Smooth muscle cell of the coronary artery (primary cell): ENCODE measurements at places on chromosomes 7 and 10. TPM values are rescaled to one million over a fixed set of nuclear protein-coding genes. Genes with fewer than 3 reads are reported as not detected.

The ITGA8 gene
- total RNA-seq, result 1.5 and 17.6 TPM in 2 replicates

The RNF148 gene
- 0.45 and 0.82 TPM in 2 replicates for total RNA-seq

The OPN4 gene
- not detected in 2 replicates for total RNA-seq

The AQP1 gene
- 22.2 and 62.1 TPM in 2 replicates for total RNA-seq

The ARHGEF35 gene
- 2.0 and 6.1 TPM in 2 replicates for total RNA-seq

The LIPM gene
- not detected in 2 replicates for total RNA-seq

The GRK5 gene
- 15.8 and 21.1 TPM in 2 replicates for total RNA-seq

The STOX1 gene
- under 0.01 and 0.12 TPM in 2 replicates for total RNA-seq

The ACSL5 gene
- total RNA-seq, result 0.30 and 3.7 TPM in 2 replicates

The CYP3A7 gene
- total RNA-seq, result 0.23 TPM in 1 of 2 replicates, not detected in the other

The LDB3 gene
- 0.08 TPM in 1 of 2 replicates, not detected in the other for total RNA-seq

The DNA2 gene
- 4.0 and 4.4 TPM in 2 replicates for total RNA-seq

The LRIT1 gene
- total RNA-seq, result not detected in 2 replicates

The SLC29A3 gene
- total RNA-seq, result 0.75 and 2.7 TPM in 2 replicates

The SLC13A1 gene
- total RNA-seq, result not detected in 2 replicates

The BRAT1 gene
- total RNA-seq, result 9.7 and 16.8 TPM in 2 replicates

The PHYH gene
- total RNA-seq, result 16.0 and 16.7 TPM in 2 replicates

The WNT2 gene
- 0.08 and 1.6 TPM in 2 replicates for total RNA-seq

The OPALIN gene
- total RNA-seq, result not detected in 2 replicates

The ZNF853 gene
- total RNA-seq, result 0.59 and 5.5 TPM in 2 replicates

The IFT22 gene
- 23.7 and 27.0 TPM in 2 replicates for total RNA-seq

The KLF14 gene
- total RNA-seq, result not detected in 2 replicates

The SHLD2 gene
- total RNA-seq, result 8.2 and 24.3 TPM in 2 replicates

The FOXI2 gene
- not detected in 2 replicates for total RNA-seq

The GIGYF1 gene
- 7.0 and 23.6 TPM in 2 replicates for total RNA-seq

The GPR26 gene
- not detected in 2 replicates for total RNA-seq

The OR2A42 gene
- total RNA-seq, result under 0.01 TPM in 1 of 2 replicates, not detected in the other

The TYSND1 gene
- total RNA-seq, result 4.4 and 7.6 TPM in 2 replicates

The IQCE gene
- 6.1 and 9.9 TPM in 2 replicates for total RNA-seq

The ZDHHC4 gene
- 51.8 and 60.1 TPM in 2 replicates for total RNA-seq

The ADAM22 gene
- total RNA-seq, result 0.08 and 0.59 TPM in 2 replicates

The PODXL gene
- total RNA-seq, result 2.6 and 15.6 TPM in 2 replicates

The SPAM1 gene
- total RNA-seq, result not detected in 2 replicates

The OPN1SW gene
- not detected in 2 replicates for total RNA-seq

The ZEB1 gene
- 81.7 and 183 TPM in 2 replicates for total RNA-seq

The PON3 gene
- not detected in 2 replicates for total RNA-seq

The ACSM6 gene
- not detected in 2 replicates for total RNA-seq

The BUD23 gene
- 51.5 and 62.3 TPM in 2 replicates for total RNA-seq

The KLF6 gene
- 44.3 and 47.6 TPM in 2 replicates for total RNA-seq

The SPDYE11 gene
- not detected in 2 replicates for total RNA-seq

The PKD2L1 gene
- total RNA-seq, result not detected in 2 replicates

The HOGA1 gene
- 0.75 and 0.94 TPM in 2 replicates for total RNA-seq

The NUTM2E gene
- under 0.01 TPM in 1 of 2 replicates, not detected in the other for total RNA-seq

The HABP2 gene
- not detected in 2 replicates for total RNA-seq

The SFTPA1 gene
- not detected in 2 replicates for total RNA-seq

The HMX3 gene
- total RNA-seq, result not detected in 2 replicates

The PDZD8 gene
- 5.7 and 10.8 TPM in 2 replicates for total RNA-seq

The TET1 gene
- 0.82 and 1.4 TPM in 2 replicates for total RNA-seq

The RHOBTB1 gene
- total RNA-seq, result 13.9 and 30.4 TPM in 2 replicates
